ENCODE measurements at places on chromosomes 1 and 21. TPM values are rescaled to one million over a fixed set of nuclear protein-coding genes. Genes with fewer than 3 reads are reported as not detected.

DNA sequence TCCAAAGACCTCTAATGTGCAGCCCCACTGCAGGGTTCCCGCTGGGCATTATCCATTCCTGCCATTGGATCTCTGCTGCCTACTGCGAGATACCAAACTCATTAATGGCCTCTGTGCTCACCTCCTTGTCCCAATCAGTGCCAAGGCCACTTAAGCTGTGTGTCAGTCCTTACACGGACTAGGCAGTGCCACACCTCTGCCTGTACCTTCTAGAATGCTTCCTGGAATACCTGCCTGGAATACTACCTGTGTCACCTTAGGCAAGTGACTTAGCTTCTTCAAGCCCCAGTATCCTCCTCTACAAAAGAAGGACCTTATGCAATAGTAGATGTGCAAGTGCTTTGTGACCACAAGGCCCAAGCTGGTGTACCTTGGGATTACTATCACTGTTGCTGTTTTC lies 100.1 kb downstream of the FOXD2 start:
- no peaks in the 10 kb centered on the region for H3K36me3 ChIP-seq
- H3K27me3 ChIP-seq = peaks cover 9% of the 10 kb centered on the region
- H3K27ac ChIP-seq = no peak overlapping the region
- H3K4me3 ChIP-seq = no peak overlapping the region

- peaks cover 20% of the 10 kb centered on the region for H3K36me3 ChIP-seq
- peaks cover 20% of the 10 kb centered on the region for H3K4me1 ChIP-seq
- no peak overlapping the region for H3K27ac ChIP-seq
- no peak for DNase-seq
- no peaks in the 10 kb centered on the region for H3K27me3 ChIP-seq
- H3K4me3 ChIP-seq = no peak overlapping the region
Observed at GRCh38 chr1:151324390-151324930, 2.8 kb downstream of the PI4KB start.

- H3K36me3 ChIP-seq = no peaks in the 10 kb centered on the region
- H3K4me3 ChIP-seq = no peak overlapping the region
- DNase-seq = peak; percentile 49
Observed at GRCh38 chr1:48697066-48697707, 79.5 kb downstream of the BEND5 start.

- DNase-seq = no peak
- no peaks in the 10 kb centered on the region for H3K36me3 ChIP-seq
- H3K27me3 ChIP-seq = no peaks in the 10 kb centered on the region
Observed at GRCh38 chr1:232369451-232370296, 260.3 kb downstream of the SIPA1L2 start.

Gene RGS5
- total RNA-seq = 0.12 TPM

DNA sequence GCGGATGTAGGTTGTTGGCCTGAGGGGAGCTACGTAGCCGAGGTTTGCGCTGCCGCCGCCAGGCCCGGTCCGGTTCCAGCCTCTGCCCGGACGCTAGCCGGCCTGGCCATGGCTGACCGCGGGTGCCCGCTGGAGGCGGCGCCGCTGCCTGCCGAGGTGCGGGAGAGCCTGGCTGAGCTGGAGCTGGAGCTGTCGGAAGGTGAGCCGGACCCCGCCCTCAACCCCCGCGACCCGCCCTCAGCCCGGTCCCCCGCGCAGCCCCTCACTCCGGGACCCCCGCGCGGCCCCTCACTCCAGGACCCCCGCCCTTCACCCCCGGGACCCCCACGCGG lies 299 bp downstream of the DIP2A start:
- H3K4me3 ChIP-seq = peak overlapping the region; percentile 52
- peaks cover 28% of the 10 kb centered on the region for H3K4me1 ChIP-seq
- H3K27me3 ChIP-seq = no peaks in the 10 kb centered on the region
- no peak for DNase-seq

Gene PTCH2
- total RNA-seq = 2.4 TPM

Gene SPRR2E
- total RNA-seq = not detected

GRCh38 chr1:212762839-212763238 lies 28.7 kb downstream of the NSL1 start:
- peaks cover 2% of the 10 kb centered on the region for H3K36me3 ChIP-seq
- H3K4me3 ChIP-seq = no peak overlapping the region
- H3K27me3 ChIP-seq = no peaks in the 10 kb centered on the region
- no peaks in the 10 kb centered on the region for H3K4me1 ChIP-seq
- H3K27ac ChIP-seq = no peak overlapping the region

DNA sequence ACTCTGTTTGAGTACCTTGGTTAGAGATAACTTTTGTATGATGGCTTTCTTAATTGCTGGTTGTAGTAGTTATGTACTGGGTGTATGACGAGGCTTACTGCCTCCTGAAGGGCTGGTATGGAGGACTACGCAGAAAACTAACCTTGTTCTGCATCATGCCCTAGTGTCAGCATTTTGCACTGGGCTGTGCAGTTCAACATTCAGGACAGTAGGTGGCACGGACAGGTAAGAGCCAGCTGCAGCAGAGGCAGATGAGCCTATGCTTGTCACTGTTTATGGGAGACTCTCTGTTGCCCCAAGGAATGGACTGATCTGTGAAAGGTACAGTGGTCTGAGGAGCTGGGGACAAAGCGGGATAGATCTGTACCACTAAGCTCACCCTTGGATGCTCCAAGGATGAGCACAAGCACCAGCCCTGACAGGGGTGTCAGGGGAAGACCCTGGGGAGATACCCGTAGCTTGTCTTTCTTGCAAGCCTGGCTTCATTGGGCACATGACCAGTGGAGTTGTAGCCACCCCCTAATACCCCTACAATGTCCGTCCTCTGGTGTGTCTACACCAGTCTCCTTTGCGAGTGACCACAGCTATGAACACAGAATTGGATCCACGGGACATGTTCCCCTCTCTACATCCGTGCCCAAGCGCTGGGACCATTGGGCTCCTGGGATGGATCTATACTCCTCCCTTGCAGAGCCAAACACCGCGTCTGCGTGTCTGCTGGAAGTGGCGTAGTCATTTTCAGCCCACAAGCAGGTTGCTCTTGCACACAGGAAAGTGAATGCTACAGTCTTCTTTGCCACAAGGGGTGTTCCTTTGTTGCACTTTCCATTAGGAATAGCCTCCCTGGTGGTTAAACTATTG lies 51.1 kb upstream of the CFHR3 start:
- H3K4me3 ChIP-seq = no peak overlapping the region
- no peaks in the 10 kb centered on the region for H3K36me3 ChIP-seq
- H3K4me1 ChIP-seq = no peaks in the 10 kb centered on the region
- H3K27me3 ChIP-seq = no peaks in the 10 kb centered on the region

GRCh38 chr1:84363019-84363418 lies 35.3 kb upstream of the DNASE2B start:
- no peaks in the 10 kb centered on the region for H3K27me3 ChIP-seq
- DNase-seq = no peak
- H3K4me3 ChIP-seq = no peak overlapping the region
- peaks cover 6% of the 10 kb centered on the region for H3K4me1 ChIP-seq
- no peaks in the 10 kb centered on the region for H3K36me3 ChIP-seq

- H3K4me3 ChIP-seq = no peak overlapping the region
- no peak overlapping the region for H3K27ac ChIP-seq
- H3K36me3 ChIP-seq = no peaks in the 10 kb centered on the region
- H3K27me3 ChIP-seq = no peaks in the 10 kb centered on the region
Observed at GRCh38 chr1:219324629-219325367, 151.1 kb downstream of the LYPLAL1 start.

GRCh38 chr1:18411820-18412641 lies 68.7 kb upstream of the KLHDC7A start:
- H3K27ac ChIP-seq = no peak overlapping the region
- no peaks in the 10 kb centered on the region for H3K36me3 ChIP-seq
- no peaks in the 10 kb centered on the region for H3K4me1 ChIP-seq
- DNase-seq = no peak
- H3K27me3 ChIP-seq = no peaks in the 10 kb centered on the region

Gene C1orf141
- not detected for total RNA-seq

DNA sequence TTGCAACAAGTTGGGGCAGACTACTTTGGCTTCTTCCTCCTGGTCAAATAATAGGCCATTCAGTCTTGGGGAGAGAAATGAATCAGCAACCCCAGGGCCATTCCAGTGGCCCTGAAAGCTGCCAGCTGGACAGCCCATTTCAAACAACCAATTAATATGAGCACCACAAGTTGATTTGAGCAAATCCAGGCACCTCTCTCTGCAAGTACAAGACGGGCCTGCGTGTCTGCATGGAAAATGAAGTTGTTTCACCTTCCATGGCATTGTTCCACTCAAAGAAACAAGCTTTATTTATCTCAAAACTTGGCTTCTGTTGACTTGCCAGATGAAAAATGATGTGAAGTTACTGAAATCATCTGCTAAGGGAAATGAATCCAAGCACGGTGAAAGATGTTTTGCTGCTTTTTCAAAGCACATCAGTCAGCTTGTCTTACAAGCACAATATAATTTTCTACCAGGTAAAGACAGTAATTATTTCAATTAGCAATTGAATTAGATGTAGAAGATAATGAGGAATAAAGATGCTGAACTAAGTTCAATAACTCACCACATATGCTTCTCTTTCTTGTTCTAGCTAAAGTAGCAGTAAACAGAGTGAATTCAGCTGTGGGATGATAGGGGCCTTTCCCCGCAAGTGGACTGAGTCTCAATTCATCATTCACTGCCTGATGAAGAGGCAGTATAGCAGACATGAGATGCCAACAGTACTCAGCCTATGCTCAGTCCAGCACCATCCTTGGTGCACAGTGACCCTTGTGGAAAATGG lies 95.2 kb upstream of the SSX2IP start:
- no peak overlapping the region for H3K4me3 ChIP-seq
- no peak for DNase-seq
- H3K27me3 ChIP-seq = no peaks in the 10 kb centered on the region

GRCh38 chr1:68375919-68376318 lies 73.8 kb downstream of the RPE65 start:
- no peak overlapping the region for H3K27ac ChIP-seq
- H3K27me3 ChIP-seq = no peaks in the 10 kb centered on the region
- H3K4me3 ChIP-seq = no peak overlapping the region
- H3K4me1 ChIP-seq = no peaks in the 10 kb centered on the region
- DNase-seq = no peak
- no peaks in the 10 kb centered on the region for H3K36me3 ChIP-seq

DNA sequence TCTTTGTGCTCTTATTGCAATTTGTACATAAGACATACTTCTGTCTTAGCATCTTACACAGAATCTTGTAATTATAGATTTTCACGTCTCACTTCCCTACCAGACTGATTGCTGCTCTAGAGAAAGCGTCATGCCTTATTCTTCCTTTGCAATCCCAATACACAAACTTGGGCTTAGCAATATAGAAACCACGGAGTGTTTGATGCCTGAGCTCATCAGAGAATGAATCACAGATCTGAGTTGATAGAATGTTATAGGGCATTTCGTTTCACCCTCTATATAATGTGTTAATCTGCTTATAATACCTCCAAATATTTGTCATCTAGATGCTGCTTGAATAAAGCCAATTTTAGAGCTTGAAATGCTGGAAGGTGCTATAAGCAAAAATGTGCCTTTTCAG lies 6.6 kb downstream of the FMO1 start:
- H3K36me3 ChIP-seq = no peaks in the 10 kb centered on the region
- peaks cover 11% of the 10 kb centered on the region for H3K4me1 ChIP-seq
- H3K27ac ChIP-seq = no peak overlapping the region
- no peak overlapping the region for H3K4me3 ChIP-seq
- DNase-seq = no peak
- H3K27me3 ChIP-seq = peaks cover 5% of the 10 kb centered on the region

All from natural killer cell (primary cell).